Brain pericyte (primary cell): ENCODE measurements at places on chromosomes 13 and 19.

GRCh38 chr19:8469613-8470368, 25.0 kb downstream of the HNRNPM start:
- no peak for DNase-seq

GRCh38 chr19:13053238-13053637, 49.4 kb downstream of the LYL1 start:
- no peak for DNase-seq

GRCh38 chr13:38385153-38385891, 35.7 kb downstream of the UFM1 start:
- DNase-seq = no peak

DNA sequence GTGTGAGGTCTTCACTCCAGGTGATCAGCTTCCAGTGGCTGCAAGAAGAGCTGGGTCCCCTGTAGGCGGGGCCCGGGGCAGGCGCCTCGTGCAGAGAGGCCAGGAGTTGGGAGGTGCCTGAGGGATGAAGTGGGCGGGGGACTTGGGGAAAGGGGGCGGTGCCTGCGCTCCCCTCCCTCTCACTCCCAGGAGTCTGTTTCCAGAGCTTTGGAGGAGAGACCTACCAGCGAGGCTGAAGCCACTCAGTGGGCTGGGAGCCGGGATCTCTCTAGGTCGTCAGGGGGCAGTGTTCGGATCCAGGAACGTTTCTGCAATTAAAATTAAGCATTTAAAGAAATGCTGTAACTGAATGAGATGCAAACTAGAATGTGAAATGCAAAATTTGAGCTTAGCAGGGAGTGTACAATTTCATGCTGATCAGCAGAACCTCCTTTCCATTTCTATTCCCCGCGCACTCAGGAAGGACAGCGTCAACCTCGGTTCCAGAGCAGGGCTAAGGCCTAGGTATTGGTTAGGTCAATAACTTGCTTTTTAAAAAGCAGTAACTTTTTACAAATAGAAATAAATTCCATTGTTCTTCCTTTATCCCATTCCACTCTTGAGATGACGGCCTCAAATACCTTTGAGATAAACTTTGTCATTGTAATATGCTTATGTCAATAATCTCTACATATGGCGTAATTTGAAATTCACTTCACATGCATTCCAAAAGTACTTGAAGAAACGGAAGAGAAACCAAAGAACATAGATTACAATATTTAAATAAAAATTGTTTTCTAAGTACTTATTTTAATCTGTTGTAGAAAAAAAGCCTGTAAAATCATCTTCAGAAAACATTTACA, 11.6 kb downstream of the ZNF160 start:
- DNase-seq = no peak

DNA sequence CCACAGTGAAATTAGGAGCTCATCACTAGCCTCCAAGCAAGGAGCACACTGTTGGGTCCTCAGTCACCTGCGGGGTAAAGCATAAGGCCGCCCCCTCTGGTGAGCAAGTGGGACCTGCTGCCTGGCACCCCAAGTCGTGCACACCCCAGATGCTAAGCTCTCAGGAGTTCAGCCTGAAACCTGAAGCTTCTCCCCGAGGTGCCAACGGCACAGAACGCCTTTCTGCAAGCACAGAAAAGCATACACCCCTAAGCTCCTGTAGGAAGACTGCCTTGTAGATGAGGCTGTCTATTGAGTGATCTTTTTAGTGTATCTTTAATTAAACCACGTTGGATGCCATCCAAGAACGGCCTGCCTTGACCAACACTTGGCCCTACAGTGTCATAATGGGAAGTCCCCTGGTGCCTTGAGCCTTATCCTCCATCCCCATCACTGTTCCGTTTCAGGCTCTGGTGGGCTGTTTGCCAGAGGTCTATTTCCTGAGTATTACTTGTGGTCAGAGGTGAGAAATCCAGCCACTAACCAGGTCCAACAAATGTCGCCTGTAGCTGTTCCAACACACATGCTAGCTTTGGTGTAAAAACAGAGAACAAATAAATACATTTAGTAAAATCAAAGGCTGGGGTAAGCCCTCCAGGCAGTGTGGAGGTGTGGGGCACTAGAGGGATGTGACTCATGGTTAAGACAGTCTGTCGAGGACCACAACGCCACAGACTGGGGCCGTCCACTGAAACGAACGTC, 44.8 kb downstream of the C13orf42 start:
- no peak for DNase-seq

- no peak for DNase-seq
Observed at GRCh38 chr19:46404055-46404752, 9.2 kb downstream of the CCDC8 start.

DNA sequence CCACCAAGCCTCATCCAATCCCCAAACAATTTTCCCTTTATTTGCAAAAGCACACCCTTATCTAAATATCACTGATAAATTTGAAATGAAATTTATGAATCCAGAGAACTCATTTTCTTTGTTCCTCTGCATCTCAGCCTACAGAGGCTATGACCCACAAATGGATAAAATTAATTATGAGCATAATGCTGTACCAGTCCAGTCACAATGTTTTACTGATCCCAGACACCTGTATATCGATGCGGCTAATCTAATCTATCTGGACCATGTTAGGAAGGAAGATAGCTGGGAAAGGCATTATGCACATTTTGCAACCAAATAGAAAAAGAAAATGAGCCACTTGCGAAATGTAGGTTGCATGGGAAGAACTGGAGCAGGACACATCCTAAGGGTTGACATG, 150.0 kb downstream of the FGF14 start:
- DNase-seq = no peak
